Adipose tissue (tissue), 3 donors: ENCODE measurements at places on chromosomes 2 and 18. TPM values are rescaled to one million over a fixed set of nuclear protein-coding genes. Genes with fewer than 3 reads are reported as not detected.

KIF3C gene
- 5.5 TPM for polyA plus RNA-seq

ACTR1B gene
- 56.1 TPM for polyA plus RNA-seq

DUSP11 gene
- 13.3 TPM for polyA plus RNA-seq

GREB1L gene
- 0.21 TPM for polyA plus RNA-seq

HOXD13 gene
- 0.51 TPM for polyA plus RNA-seq

SF3B1 gene
- polyA plus RNA-seq = 113 TPM

TMEM169 gene
- not detected for polyA plus RNA-seq

UGT1A3 gene
- not detected for polyA plus RNA-seq

HS1BP3 gene
- 14.8 TPM for polyA plus RNA-seq

MRPL33 gene
- polyA plus RNA-seq = 169 TPM

LYPD1 gene
- 0.31 TPM for polyA plus RNA-seq

RIF1 gene
- 5.8 TPM for polyA plus RNA-seq

CROCC2 gene
- 0.02 TPM for polyA plus RNA-seq

GPATCH11 gene
- polyA plus RNA-seq = 11.8 TPM

MOGAT1 gene
- polyA plus RNA-seq = 1.8 TPM

CCDC74B gene
- polyA plus RNA-seq = 1.1 TPM

SUCLG1 gene
- 152 TPM for polyA plus RNA-seq
